ENCODE measurements at places on chromosomes 2 and 18.

- no peak for DNase-seq
Observed at GRCh38 chr2:139992711-139993345, 1212.6 kb upstream of the NXPH2 start.

- DNase-seq = no peak
Observed at GRCh38 chr2:181121996-181122395, 141.6 kb downstream of the UBE2E3 start.

DNA sequence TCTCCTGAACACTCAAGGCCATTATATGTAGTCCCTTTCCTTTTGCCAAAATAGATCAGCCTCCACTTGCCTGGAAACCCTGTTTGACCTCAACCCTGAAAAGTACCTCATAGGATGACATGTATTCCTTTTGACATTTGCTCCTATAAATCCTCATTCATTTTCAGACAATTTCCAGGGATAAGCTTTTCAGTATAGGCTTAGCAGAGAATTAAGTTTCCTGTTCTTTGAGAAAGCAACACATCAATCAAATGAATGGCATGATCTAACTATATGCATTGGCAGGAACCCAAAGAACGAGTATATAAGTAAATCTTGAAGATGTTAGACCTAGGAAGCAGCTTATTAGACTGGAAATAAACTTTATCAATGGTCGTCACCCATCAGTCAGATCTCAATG, 483.0 kb downstream of the CCDC85A start:
- DNase-seq = no peak

- no peak for DNase-seq
Observed at GRCh38 chr2:35428548-35428947, 927.0 kb upstream of the CRIM1 start.

DNA sequence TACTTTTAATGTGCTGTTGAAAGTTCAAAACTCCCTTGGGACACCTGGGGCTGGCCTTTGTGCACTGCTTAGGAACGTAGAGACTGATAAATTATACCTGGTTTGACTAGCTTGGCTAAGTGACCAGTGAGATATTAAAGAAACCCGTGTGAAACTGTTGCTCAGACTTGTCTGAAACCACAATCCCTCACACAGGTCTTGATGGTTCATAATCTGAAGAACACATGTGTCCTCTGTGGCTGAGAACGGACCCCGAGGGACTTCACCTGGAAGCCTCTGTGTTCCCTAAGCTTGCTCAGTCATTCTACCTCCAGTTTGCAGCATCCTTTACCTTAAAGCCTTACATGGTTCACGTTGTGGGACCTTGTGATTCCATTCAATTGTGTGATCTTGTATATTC, 218.8 kb downstream of the CBLN2 start:
- DNase-seq = no peak

- peak; percentile 62 for DNase-seq
Observed at GRCh38 chr2:71743995-71744675, 290.8 kb downstream of the DYSF start.

DNA sequence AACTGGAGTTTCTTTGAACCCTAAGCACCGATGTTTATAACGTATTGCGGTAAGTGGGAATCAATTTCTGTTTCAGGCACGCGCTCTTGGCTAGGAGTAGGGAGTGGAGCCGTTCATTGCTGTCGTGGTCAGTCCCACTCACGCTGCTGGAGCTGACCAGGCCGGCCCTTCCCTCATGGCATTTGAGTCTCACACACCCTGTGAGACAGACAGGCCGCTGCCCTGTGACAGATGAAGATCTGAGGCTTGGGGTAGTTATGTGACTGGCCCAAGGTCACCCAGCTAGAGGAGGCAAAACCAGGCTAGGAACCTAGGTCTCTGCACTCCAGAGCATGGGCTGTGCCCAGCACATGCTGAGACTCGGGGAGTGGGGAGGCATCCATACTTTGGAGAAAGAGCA, 2.9 kb upstream of the CIDEA start:
- DNase-seq = no peak

DNA sequence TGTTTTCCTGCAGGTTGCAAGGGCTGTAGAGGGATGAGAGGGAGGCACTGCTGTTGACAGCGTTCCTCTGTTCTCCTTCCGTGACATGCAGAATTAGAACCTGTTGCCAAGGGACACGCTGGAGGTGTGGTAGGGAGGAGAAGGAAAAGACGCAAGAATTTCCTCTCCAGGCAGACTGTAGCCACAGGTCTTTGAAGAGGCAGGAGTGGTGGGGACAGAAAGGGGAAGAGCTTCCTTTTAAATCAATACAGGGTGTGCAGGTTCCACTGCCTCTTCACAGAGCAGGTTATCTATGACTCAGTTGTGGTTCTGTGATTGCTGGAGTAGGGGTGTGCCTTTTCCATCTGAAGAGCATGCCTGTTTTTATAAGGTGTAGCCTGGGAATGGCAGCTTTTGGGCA, 133.0 kb downstream of the WDSUB1 start:
- DNase-seq = no peak

DNA sequence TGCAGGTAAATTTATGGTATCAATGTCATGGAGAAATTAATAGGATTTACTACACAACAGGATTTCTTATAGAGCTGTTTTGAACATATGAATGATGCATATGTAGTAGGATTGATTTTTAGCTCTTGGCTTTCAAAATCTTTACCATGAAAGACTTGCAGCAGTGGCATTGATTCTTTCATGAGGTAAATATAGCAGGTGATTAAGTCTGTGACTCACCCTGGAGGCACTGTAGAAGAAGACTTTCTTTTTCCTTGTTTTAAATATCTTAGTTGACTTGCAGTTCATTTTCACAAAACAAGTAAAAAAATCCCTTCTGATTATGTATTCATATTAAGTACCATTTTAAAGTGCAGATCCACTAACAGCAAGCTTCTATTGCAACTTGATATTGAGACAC, 463.0 kb downstream of the FBXO15 start:
- no peak for DNase-seq

- no peak for DNase-seq
Observed at GRCh38 chr18:60446821-60447220, 74.2 kb upstream of the MC4R start.

GRCh38 chr2:111116011-111116746, 4.5 kb upstream of the BCL2L11 start:
- DNase-seq = no peak

DNA sequence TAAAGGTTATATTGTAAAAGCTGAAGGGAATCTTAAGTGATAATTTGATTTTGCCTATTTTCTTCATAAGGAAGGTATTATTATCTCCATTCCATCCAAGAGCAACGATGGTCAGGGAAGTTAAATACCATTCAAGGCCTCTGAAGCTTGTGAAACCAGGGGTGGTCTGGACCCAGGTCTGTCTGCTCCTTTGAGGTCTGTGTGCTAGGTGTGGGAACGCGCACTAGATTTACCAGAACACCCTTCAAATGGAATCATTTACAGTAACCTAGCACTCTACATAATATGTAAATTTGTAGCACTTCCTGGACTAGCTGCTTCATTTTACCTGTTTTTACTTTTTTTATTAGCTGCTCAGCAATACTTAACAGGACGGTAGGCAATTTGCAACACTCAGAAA, 6.4 kb upstream of the TRIB2 start:
- DNase-seq = no peak

- no peak for DNase-seq
Observed at GRCh38 chr18:43876286-43876685, 599.0 kb upstream of the SYT4 start.

DNA sequence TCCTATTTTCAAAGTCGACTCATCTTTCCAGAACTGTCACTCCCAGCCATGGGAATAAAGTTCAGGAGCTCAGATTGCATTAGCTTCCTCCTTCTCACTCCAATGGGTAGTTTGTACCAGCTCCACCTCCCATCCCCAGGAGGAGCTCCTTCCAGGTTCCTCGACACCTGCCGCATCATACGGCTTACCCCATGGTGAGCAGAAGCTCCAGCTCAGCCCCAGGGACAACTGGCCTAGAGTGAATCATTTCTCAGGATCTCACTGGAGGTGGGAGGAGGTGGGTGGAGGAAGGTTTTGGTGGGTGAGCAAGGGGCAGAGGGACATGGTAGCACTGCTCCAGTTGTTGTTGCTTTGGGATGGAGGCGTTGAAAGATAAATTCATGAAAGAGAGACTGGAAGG, 196.3 kb upstream of the PKDCC start:
- no peak for DNase-seq

GRCh38 chr18:55234366-55235093, 275.3 kb upstream of the CCDC68 start:
- peak; percentile 85 for DNase-seq

DNA sequence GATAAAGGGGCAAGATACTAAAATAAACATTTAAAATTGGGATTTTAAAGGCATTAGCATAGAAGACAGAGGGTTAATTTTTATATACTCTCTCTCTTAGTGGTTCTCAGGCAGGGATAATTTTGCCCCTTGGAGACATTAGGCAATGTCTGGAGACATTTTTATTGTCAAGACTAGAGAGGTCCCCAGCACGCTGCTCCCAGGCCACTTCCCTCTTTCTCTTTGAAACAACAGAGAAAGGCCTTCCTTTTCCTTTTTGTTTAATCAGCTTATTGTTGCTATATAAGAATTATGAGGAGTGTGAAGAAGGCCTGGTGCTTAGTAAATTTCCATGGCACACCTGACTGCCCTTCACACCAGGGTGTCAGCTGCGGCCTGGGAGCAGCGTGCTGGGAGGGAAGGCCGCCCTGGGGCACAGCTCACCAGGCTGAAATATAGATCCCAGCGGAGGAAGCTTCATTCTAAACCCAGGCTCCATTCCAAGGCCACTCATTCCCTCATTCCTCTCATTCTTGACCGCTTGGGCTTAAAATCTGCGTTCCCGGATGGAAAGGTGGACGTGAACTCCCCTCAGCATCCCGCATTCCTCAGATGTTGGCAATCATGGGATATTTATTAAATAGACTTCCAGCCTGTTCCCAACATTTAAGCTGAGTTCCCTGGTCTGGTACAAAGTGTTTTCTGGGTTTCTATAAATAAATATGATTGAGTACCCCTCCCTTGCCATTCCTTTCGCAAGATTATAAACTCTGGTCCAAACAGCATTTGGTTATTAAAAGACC, 22.5 kb downstream of the SLC14A2 start:
- no peak for DNase-seq

DNA sequence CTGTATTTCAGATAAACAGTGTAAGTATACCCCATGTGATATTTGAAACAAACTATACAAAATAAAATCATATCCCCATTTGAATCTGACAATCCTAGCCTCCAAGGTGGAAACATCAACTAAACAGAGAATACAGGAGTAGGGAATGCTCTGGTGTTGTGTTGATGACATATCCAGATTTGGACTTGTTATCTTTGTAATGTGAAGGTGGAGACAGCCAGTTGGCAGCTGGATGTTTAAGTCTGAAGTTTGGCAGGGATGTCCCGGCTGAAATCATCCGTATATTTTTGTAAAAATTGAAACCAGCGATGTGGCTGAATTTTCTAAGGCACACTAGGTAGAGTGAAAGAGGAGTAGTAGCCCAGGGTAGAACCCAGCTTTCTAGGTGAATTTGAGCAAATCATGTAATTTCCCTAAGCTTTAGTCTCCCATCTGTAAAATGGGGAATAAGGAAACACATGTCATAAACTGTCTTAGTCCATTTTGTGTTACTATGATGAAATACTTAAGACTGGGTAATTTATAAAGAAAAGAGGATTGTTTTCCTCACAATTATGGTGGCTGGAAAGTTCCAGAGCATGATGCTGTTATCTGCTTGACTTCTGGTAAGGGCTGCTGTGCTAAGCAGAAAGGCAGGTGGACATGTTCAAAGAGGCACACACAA, 246.6 kb upstream of the APCDD1 start:
- DNase-seq = no peak

GRCh38 chr2:206204710-206205109, 45.0 kb downstream of the EEF1B2 start:
- DNase-seq = no peak

GRCh38 chr2:144526831-144527230, 6.9 kb upstream of the ZEB2 start:
- DNase-seq = no peak

DNA sequence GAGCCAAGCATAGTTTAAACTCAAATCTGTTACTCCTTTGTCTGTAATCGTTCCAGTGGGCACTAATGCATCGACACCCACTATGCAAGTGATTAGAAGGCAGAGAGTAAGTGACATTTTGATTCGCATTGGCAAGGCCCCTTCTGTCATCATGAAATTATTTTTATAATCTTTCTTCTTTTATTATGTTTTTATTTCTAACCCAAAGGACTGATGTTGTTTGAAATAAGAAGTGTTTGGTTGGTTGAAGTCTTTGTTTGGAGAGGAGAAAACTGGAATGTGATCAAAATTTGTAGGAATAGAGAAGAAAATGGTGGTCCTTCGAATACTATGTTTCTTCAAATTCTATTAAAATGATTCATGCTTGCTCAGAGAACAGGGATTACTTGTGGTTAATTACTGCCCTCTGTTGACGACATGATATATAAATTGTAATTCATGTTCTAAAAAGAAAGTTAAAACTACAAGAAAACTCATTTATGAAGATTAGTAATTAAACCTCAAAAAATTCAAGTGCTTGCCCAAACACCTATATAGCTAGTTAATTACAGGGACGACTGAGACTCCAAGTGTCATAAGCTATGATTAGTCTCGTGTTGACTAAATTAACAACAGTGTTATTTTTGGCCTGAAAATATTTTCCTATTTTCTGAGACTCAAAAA, 26.4 kb upstream of the TFPI start:
- no peak for DNase-seq

- DNase-seq = peak; percentile 93
Observed at GRCh38 chr2:1816414-1816911, 72.1 kb upstream of the PXDN start.

DNA sequence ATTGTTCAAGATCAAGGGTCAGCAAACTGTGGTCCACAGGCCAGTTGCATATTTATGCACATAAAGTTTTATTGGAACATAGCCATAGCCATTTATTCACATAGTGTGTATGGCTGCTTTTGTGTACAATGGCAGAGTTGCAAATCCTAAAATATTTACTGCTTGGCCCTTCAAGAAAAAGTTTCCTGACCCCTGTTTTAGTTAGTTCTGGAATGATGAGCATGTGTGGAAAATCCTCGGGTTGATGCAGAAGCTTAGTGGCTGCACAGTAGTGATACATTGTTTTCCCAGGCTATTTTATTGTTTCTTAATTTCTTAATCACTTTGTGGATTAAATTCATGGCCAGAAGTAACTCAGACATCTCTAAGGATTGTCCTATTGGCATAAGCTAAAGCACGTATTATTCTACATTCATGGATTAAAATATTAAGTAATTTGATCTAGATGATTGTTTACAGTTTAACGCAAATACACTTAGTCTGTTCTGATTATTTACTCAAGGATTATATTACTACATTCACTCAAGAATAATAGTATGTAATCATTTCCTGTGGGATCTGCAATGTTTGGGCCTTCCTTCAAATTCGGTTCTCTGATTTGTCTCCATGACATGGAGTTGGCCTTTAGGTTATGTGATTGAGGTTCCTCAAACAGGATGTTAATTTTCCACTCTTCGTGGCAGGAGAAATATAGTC, 165.5 kb downstream of the TMEM247 start:
- no peak for DNase-seq

GRCh38 chr2:127463155-127463991, 45.1 kb downstream of the PROC start:
- no peak for DNase-seq
